Left lobe of liver (tissue), 2 donors: ENCODE measurements at places on chromosomes 16 and 17. TPM values are rescaled to one million over a fixed set of nuclear protein-coding genes. Genes with fewer than 3 reads are reported as not detected.

Gene OR2C1
- not detected for total RNA-seq

Gene HOXB7
- 0.50 TPM for total RNA-seq

Gene C16orf96
- 0.38 TPM for total RNA-seq

Gene RNF157
- 12.4 TPM for total RNA-seq

Gene KCNJ16
- 1.1 TPM for total RNA-seq

Gene DHRS11
- 11.3 TPM for total RNA-seq

Gene ZFP3
- 0.83 TPM for total RNA-seq

Gene BLTP2
- total RNA-seq, result 56.9 TPM

Gene MEIOB
- 0.20 TPM for total RNA-seq

Gene ICAM2
- total RNA-seq, result 5.3 TPM

Gene TMEM132E
- 0.65 TPM for total RNA-seq

Gene WFIKKN2
- 0.08 TPM for total RNA-seq

Gene TMEM235
- not detected for total RNA-seq

Gene TNFRSF13B
- not detected for total RNA-seq

Gene OTOA
- 0.10 TPM for total RNA-seq
